ENCODE measurements at places on chromosomes 13 and 19.

DNA sequence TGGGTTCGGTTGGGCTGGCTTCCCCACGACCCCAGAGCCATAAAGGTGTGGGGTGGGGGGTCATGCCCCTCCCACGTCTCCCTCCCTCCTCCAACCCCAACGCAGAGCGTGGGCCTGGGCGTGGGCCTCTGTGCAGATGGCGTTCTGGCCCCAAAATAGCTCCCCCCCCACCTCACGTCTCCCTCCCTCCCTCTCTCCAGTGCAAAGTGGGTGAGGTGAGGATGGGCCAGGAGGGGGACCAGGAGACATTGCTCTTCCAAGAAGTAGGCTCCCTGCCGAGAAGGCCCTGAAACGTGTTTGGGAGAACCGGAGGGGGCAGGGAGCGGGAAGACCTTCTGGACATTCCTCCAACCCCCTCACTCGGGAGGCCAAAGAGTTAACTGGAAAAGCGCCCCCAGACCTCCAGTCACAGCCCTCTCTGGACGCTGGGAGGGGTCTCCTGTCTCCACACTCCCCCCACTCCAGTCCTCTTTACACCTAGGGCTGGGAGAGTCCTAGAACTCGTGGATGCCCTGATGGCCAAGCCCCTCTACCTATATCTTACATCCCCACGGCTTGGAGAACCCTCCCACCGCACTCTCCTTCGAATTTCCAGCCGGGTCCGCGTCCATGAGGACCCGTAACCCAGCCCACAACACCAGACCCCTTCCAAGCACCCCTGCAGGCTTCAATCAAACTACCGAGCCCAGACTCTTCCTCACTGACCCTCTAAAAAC, 855 bp downstream of the UNC13A start:
- DNase-seq: no peak

DNA sequence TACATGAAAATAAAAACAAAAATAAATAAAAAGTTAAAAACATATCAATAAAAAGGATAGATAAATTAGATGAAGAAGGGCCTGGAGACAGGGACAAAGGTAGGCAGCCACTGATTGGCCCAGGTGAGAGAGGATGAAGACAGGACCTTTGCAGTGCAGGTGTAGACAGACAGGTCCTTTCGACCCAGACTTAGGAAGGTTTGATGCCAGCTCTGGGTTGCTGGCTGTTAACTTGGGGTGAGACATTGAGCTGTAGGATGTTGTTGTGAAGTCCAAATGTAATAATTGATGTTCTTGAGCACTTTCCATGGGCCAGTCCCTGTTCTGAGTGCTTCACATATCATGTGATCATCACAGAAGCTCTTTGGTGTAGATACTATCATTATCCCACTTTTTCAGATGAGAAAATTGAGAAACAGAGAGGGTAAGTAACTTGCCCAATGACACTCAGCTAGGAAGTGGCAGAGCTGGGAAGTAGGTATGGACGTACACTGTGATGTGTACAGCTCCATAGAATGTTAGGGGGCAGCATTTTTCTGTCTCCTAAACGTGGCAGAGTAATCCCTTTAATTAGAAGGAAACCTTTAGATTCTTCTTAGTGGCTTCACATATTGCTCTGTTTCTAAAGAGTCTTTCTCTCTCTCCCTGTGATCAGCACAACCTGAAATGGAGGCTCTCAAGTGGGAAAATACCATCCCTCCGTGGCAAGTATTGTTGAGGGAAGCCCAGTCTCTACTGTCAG, 76.0 kb upstream of the STK24 start:
- no peak for DNase-seq

DNA sequence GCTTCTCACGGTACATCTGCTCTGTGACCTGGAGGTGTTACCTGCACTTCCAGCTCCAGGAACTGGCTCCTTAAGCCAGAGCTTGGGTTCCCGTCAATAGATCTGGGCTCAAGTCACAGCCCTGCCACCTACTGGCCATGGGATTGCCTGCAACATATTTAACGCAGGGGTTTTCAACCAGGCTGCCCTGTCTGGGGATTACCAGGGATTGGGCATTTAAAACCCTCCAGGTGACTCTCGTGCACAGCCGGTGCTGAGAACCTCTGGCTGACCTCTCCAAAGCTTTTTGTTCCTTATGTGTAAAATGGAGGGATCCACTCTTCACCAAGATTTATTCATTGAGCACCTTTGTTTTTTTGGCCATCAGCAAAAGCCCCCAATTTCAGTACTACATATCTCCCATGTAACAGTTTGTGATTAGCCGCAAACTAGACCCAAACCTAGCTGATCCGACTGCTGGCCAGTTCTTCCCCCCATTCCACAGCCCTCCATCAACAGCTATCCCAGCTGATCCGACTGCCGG, 76.6 kb upstream of the STK24 start:
- DNase-seq: peak; percentile 59

GRCh38 chr19:49975051-49975450, 14.1 kb upstream of the SIGLEC11 start:
- no peak for DNase-seq

DNA sequence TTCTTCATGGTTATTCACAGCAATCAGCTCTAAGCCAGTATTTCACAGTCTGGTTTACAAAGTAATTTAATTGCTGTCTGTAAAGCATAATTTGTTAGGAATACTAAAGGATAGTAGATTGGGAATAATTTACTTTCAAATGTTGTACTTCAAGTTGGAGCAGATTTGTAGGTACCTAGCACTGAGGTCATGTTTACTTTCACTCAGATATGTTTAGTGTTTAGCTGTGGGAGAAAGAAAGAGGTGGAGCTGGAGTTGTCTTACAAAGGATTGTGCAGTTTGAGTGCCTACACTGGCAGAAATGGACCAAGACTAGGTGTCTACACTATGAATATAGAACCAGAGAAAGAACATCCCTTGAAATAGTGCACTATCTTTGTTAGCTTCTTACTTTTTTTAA, 464.6 kb downstream of the PCDH9 start:
- DNase-seq: no peak

DNA sequence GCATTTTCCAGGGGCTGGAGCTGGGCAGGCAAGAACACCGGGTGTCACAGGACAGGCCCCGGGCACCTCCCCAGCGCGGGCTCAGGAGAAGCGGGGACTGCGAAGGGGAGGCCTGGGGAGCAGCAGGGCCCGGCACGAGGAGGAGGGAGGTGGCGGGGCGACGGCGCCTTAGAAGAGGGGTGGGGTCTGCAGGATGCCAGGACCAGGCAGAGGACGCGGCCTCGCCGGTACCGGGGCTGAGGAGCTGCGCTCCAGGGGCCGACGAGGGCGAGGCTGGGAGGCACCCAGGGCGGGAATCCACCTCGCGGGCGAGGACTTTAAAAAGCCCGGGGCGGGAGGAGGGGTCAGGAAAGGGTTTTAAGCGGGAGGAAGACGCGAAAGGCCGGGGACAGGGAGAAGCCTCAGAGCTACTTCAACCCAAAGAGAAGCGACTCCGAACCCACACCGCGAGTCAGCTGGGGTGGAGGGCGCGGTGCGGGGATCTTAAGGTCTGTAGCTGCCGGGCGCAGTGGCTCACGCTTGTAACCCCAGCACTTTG, 665 bp downstream of the ZNF347 start:
- no peak for DNase-seq

- DNase-seq: no peak
Observed at GRCh38 chr19:58154287-58154678, 3.7 kb upstream of the ZNF329 start.

DNA sequence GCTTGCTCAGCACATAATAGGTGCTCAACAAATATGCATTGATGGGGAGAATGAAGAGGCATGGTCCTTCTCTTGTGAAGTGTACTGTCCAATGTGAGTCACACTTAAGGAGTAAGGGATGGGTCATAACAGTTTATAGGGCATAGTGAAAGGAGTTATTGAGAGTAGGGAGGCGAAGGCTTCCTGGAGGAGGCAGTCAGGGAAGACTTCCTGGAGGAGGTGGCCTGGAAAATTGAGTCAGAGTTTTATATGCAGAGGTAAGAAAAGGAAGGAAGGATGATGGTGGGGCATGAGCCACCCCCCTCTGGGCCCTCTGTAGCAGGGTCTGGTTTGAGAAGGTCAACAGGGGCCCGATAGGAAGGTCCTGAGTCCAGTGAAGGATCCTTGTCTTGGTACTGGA, 57.0 kb upstream of the ZNF536 start:
- DNase-seq: no peak

DNA sequence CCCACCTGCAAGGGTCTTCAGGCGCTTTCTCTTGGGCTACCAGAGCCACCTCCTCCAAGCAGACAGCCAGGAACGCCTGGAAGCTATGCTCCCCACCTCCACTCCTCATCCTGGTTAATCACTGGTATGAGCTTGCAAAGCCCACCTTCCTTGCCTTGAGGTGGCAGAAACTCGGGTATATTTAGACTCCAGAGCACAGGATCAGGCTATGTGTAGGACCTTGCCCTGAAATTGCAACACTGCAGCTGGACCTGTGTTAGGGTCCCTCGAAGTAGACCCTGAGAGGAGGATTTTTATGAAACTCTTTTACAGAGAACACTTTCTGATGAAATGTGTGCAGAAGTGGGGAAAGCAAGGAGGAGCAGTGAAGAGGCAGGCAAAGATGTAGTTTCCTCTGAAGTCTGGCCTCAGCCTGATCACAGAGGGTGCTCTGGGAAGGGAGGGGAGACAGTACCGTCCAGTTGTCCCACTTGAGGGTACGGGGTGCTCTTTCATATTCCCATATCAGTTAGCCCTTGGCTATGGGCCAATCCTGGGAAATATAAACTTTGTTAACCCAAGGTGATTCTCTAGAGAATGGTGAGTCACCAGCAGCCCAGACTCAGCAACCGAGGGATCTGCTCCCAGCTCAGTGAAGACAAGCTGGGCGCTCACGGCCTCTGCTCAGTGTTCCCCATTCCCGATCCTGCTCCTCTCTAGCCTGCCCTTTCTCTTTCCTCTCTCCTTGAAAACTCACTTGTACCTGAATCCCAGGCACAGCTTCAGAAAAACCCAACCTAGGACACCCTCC, 157.9 kb downstream of the UQCRFS1 start:
- no peak for DNase-seq

- peak; percentile 55 for DNase-seq
Observed at GRCh38 chr19:6753178-6754031, 13.8 kb downstream of the SH2D3A start.

DNA sequence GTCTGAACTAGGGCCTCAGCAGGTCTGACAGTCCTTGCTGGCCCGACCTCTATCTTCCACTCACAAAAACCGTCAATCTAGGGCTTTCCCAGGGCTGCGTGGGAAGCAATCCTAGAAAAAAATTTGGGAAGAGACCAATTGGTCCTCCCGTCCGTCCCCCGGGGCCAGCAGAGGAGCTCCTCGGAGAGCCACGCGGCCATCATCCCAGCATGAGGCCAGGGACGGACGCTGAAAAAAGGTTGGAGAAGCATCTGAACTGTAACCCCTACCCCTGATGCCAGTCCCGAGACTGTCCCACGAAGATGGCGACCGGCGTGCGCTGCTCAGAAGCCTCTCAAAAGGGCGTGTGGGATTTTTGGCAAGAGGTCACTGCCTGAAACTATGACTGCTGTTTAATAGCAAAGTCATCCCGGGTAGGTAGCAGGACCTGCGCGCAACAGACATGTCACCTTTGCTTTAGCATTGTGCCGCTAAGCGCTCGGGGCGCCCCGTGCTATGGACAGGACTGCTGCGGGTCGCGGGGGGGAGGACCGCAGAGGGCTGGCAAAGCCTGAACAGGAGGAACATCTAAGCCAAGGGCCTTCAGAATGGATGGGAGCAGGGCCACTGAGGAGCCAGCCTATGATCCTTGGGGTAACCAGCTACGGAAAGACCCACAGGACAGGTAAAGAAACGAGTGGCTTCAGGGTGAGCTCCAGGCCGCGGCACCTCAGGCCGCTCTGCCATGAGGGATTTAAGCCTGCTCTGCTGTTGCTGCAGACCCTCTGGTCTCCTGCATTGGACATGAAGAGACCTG, 10.6 kb downstream of the AKAP8 start:
- DNase-seq: no peak

- DNase-seq: no peak
Observed at GRCh38 chr19:48484931-48485612, 15.9 kb downstream of the CYTH2 start.
